ENCODE measurements at places on chromosomes 12 and 14.

DNA sequence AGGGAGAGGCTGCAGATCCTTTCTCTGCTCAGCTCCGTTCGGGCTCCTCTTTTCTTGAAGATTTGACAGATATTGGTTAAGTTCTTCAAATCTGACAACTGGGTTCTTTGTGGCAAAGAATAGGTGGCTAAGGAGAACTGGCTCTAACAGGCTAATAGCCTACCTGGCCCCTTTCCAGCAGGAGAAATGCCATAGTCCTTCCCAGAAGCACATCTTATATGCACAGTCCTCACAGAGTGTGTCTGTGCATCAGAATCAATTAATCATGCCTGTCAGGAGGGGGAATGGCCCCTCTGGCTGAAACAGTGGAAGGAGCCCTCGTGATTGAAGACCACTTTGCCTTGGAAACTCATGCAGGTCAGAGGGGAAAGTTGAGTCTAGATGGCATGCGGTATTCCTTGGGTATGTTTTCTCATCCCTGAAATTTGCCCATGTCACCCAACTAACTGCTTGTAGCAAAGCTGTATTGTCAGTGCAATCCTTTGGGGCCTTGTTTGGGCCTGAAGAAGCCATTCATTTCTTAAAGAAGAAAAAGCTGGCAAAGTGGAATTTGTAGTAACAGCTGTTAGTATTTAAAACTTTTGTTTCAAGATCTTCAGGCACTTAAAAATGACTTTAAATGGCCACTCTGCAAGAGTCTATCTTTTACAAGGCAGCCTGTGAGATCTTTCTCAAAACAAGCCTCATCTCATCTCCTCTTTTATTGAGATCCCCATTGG lies 251.5 kb downstream of the ZFP36L1 start:
- DNase-seq: no peak

DNA sequence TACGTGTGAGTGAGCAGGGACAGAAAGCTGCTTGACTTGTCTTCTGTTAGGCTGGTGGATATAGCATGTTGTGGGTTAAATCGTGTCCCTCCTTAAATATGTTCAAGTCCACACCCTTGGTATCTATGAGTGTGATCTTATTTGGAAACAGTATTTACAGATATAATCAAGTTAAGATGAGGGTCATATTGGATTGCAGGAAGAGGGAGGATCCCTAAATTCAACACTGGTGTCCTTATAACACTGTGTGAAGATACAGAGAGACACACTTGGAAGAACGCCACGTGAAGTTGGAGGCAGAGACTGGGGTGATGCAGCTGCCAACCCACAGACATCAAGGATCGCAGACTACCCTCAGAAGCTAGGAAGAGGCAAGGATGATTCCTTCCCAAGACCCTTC lies 275.2 kb upstream of the SSTR1 start:
- DNase-seq: no peak

GRCh38 chr12:56991319-56992246 lies 14.8 kb downstream of the ZBTB39 start:
- no peak for DNase-seq

GRCh38 chr12:121295746-121296617 lies 527 bp downstream of the CAMKK2 start:
- DNase-seq: peak; percentile 49

DNA sequence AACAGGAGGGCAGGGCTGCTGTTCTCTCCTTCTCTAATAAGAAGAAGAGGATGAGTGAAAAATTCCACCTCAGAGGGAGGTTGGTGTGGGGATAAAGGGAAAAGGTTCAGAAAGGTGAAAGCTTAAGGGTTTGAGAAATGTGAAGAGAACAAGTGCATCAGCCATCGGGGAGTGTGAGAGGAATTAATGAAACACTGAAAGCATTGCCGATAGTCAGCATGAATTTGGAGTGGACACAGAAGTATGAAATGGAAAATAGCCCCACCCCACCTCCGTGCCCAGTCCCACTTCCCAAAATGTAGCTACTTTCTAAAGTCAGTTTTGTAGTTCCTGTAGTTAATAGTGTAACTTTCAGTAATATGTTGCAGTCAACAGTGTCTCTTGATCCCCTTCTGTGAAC lies 33.4 kb downstream of the DIP2B start:
- no peak for DNase-seq

DNA sequence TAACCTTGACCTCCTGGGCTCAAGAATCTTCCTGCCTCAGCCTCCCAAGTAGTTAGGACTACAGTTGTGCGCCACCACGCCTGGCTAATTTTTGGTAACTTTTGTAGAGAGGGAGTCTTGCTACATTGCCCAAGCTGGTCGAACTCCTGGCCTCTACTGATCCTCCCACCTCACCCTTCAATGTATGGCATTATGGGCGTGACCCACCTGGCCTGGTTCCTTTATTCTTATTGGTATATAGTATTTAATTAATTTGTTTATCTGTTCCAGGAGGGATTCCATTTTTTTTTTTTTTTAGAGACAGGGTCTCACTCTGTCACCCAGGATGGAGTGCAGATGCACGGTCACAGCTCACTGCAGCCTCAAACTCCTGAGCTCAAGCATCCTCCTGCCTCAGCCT lies 40.9 kb upstream of the EAPP start:
- no peak for DNase-seq

DNA sequence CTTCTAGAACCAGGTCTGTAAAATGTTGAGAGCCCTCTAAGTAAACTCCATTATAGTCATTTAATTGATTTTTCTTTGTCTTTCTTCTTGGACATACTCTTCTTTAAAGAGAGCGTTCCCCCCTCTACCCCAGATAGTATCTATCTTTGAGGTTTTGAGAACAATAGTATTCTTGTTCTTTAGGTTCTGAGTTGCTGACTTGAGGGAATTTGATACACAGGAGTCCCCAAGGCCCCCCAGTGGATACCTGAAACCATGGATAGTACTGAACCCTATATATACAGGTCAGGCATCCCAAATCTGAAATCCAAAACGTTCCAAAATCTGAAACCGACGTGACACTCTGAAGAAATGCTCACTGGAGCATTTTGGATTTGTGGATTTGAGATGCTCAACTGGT lies 65.5 kb downstream of the FUT8 start:
- no peak for DNase-seq

DNA sequence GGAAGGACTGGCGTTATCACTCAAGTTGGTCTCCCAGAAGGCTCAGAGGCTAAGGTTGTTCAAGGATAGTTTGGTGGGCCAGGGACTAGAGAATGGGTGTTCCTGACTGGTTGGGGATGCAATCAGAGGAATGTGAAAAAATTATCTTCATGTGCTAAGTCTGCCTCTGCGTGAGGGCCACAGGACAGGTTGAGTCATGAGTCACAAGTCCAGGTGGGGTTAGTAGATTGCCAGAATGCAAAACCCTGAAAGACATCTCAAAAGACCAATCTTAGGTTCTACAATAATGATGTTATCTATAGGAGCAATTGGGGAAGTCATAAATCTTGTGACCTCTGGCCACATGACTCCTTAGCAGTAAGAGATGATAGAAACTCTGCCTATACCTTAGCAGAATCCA lies 220.1 kb upstream of the EEA1 start:
- no peak for DNase-seq

GRCh38 chr12:20350495-20350894 lies 17.8 kb upstream of the PDE3A start:
- DNase-seq: no peak

- no peak for DNase-seq
These were observed 1.9 kb downstream of the TMEM263 start for GRCh38 chr12:106957583-106957982.

- no peak for DNase-seq
These were observed 237.9 kb upstream of the CCDC196 start for GRCh38 chr14:66248256-66248655.

- no peak for DNase-seq
These were observed 55.1 kb upstream of the CMKLR1 start for GRCh38 chr12:108394196-108394595.

DNA sequence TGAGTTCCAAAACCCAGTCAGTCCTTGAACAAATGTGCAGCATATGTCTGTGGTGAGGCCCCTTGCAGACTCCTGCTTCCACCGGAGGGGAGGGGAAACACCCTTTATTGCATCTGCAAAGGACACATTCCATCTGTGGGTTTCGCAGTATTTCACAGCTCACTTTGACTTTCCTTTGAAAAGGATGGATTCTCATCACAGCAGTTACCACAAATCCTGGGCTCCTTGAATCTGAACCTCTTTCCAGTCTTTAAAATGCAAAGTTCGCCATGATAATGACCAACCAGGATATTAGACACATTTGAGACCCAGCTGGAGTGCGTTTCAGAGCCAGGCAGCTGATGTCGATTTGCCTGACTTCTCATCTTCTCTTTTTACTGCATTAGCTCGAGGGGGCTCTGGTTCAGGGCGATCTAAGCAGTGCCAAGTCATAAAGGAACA lies 242.4 kb downstream of the SLC15A4 start:
- no peak for DNase-seq

DNA sequence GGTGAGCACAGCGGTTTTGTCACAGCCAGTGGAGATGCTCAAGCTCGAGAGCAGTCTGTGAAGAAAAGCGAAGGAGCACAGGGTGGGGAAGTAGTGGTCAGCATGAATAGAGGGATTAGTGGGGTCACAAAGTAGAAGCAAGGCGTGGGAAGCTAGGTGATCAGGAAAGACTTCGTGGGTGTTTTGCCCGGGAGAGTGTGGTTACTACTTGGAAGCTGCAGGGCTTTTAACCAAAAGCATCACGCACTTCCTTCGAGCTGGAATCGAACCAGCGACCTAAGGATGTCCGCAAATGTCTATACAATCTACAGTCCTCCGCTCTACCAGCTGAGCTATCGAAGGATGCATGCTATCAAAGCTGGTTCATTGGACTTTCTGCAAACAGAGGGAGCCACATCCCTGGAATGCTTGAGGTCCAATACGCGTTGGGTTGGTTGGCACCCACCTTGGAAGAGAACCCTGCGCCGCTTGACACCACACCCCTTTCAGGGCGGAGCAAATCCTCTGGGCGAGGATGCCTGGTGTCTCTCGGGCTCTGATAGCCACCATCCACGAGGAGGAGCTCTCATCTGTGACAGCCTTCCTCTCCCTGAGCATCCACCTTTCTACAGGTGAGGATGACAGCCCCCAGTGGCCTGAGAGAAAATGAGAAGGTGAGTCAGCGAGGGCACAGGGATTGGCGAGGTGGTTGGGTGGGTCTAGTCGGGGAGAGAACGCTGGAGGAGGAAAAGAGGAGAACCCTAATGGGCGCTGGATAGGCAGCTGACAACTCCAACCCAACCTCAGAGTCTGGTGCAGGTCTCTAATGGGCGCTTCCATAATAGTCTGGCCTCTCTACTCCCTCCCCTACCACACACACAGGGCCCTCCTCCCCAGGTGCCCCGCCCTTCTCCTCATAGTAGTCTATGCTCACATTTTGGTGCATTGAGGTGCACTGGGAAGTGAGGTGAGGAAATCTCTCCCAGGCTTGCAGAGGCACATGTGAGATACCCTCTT lies 16.0 kb upstream of the OR6S1 start:
- DNase-seq: no peak

- no peak for DNase-seq
These were observed 839.9 kb upstream of the MGAT4C start for GRCh38 chr12:87096082-87096585.

- DNase-seq: no peak
These were observed 1973.9 kb upstream of the FLRT2 start for GRCh38 chr14:83556065-83556464.

- no peak for DNase-seq
These were observed 94.4 kb downstream of the DAD1 start for GRCh38 chr14:22494486-22495135.

GRCh38 chr14:81095539-81095938 lies 125.2 kb downstream of the GTF2A1 start:
- DNase-seq: no peak

GRCh38 chr12:120140603-120141002 lies 24.1 kb upstream of the RAB35 start:
- no peak for DNase-seq

DNA sequence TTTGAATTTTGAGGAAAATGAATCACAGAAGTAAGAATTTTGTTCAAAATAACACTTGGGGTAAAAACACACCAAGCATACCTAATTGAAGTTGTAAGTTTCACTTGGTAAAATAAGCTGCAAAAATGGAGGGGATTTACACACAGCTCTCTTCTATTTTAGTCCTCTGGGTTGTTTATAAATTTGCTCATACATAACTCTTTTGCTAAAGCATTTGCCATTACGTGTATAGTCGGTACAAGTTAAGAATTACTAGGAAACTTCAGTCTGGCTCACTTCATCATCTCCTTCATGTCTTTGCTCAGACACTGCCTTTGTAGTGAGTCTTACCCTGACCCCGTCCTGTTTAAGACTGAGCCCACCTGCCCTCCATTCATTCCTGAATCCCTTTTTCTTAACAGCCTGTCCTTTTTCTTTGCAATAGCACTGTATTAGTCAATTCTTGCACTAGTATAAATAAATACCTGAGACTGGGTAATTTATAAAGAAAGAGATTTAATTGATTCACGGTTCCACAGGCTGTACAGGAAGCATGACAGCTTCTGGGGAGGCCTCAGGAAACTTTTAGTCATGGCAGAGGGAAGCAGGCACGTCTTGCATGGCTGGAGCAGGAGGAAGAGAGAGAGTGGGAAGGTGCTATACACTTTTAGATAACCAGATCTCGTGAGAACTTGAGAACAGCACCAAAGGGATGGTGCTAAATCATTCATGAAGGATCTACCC lies 451.1 kb downstream of the PCNX1 start:
- DNase-seq: peak; percentile 35

DNA sequence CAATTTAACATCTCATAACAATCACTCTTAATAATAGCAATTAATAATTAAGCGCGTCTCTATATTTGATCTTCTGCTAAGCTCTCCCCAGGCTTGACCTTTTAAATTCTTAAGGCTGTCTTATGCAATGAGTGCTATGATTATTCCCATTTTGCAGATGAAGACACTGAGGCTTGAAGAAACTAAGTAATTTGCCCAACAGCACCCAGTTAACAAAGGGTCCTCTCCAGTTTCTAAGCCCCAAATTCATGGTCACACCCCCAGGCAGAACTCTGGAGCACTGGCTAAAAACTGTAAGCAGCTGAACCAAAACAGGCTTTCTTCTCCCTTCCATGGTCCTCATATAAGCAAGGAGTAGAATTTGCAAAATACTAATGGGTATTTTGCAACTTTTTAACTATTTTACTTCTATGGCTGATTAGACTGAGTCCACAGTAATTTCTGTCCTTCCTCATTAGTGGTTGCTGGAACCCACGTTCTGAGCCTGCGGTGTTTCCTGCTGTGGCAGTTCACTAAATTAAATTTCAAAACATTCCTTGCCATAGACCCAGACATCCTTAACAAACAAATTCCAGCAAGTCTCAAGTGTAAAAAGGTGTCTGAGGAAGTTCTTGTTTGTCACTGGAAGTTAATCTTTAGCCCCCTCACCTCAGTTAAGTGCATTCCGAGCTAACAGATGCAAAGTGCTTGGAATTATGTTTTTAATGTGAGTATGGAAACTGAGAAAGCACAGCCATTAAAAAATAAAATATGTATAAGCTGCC lies 76.5 kb downstream of the TMEM132D start:
- no peak for DNase-seq

DNA sequence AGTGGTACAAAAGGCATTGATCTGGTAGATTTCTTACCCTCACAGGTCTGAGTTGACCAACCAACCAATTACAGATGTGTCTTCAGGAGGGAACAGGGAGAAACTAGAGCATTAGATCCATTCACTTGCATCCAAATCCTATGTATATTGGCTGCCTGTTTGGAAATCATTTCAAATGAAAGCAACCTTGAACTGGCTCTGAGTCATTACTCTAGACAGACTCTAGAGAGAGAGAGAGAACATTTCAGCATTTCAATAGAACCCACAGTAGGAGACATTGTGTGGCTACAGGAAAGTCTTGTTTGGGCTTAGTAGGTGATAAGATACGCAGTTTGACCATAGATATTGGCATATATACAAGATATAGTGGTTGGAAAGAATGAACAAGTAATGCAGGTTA lies 114.5 kb downstream of the PTPRR start:
- no peak for DNase-seq

- DNase-seq: no peak
These were observed 365.3 kb downstream of the NUAK1 start for GRCh38 chr12:105773471-105773870.
